Stimulated activated CD4-positive, alpha-beta T cell treated with anti-CD3 and anti-CD28 coated beads, TNF-alpha, amount 100 ng/mL, for 48 hours (primary cell): ENCODE measurements at places on chromosomes 1 and 21.

- DNase-seq, result no peak
Measured at GRCh38 chr1:211606914-211607753, 28.2 kb upstream of the SLC30A1 start.

- DNase-seq, result peak; percentile 41
Measured at GRCh38 chr1:101239095-101240040, 2.5 kb downstream of the S1PR1 start.

- no peak for DNase-seq
Measured at GRCh38 chr1:84164567-84165021, 20.5 kb downstream of the PRKACB start.

- no peak for DNase-seq
Measured at GRCh38 chr1:39332291-39332690, 127.8 kb downstream of the MACF1 start.

DNA sequence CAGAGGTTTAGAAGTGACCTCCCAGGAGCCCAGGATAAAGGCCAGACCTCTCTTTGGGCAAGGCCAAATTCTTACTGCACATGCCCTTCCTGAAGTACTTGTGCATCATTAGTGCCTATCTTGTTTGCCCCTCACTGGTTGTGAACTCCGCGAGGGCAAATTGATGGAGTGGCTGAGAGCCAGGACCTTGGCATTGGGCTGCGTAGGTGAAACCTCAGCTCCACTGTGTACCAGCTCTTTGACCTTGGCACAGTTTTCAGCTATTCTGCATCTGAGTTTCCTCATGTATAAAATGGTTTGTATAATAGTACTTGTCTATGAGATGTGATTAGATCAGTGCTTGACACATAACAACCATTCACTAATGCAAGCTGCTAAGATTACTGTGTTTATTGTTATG, 11.5 kb downstream of the OTUD3 start:
- DNase-seq, result no peak

DNA sequence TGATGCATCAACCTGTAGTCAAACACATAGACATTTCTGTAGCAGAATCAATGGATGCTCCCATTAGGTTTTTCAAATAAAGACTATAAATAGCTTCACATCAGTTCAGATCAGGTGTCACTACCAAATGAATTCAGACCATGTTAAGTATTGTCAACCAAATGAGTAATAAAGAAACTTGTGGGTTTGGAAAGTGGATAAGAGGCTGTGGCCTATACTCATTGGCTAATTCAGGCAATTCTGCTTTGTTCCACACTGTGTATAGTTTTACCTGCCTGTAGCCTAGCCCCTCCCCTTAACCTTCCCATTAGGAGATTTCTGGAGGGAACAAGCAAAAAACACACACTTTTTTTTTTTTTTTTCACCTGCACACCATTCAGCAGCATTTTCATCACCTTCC, 321.2 kb downstream of the HLX start:
- DNase-seq, result no peak

- no peak for DNase-seq
Measured at GRCh38 chr1:115939455-115939854, 36.9 kb upstream of the SLC22A15 start.

DNA sequence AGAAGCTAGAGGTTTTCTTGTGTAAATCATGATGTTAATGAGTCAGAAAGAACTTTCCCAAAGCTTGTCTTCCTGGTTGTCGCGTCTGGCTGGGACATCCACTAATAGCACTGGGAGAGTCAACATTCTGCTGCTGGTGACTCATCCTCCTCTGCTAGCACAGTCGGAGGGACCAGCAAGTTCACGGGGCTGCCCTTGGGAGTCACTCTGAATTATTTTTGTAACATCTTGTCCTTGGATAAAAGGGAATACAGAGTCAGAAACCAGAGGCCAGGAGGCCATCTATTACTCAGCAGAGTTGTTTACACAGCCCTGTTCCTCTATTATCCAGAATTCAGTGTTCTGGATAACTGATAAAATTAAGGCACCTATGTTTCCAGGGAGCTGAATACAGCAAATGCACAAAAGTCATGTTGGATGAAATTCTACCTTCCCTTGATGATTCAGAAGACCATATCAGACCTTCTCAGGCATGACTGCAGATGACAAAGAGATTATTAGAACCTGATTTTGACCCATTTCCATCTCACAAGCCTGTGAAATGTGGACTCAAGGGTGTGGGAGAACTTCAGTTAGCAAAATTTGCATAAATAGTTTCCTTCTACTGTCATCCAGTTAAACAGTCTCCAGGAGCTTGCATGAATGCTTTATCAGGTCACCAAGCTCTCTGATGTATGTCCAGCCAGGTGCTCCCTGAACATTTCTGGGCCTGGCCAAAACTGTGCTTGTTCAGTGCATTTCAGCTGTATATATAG, 68.1 kb downstream of the JAK1 start:
- DNase-seq, result no peak

GRCh38 chr1:198015309-198015708, 98.1 kb downstream of the LHX9 start:
- no peak for DNase-seq

- DNase-seq, result no peak
Measured at GRCh38 chr21:32044205-32045180, 171.7 kb downstream of the HUNK start.

- no peak for DNase-seq
Measured at GRCh38 chr1:201788296-201788695, 40.7 kb upstream of the IPO9 start.

DNA sequence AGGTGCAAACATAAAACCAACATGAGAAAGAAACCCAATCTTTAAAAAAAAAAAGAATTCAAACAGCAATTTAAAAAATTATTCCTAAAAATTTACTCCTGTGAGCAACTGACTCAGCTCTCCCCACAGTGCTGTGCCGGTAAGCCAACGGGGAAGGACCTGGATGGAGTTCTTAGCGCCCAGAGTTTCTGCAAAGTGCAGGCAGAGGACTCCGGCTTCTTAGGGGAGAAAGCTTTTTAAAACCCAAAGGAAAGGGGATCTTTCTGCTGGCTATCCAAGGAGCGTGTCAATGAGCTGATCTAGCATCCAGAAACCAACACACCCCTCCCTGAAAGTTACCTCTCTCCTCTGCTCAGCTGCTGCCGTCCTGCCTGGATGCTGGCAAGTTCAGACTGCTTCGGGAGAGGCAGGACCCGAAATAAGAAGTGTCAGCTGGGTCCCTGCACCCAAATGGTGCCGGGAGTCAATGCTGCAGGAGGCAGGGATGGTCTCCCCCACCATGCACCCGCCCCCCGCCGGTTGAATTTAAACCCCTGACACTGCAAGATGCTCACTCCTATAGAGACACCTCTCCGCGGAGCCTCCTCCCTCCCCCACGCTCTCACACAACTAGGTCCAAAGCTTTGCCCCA, 32.2 kb upstream of the H6PD start:
- no peak for DNase-seq

DNA sequence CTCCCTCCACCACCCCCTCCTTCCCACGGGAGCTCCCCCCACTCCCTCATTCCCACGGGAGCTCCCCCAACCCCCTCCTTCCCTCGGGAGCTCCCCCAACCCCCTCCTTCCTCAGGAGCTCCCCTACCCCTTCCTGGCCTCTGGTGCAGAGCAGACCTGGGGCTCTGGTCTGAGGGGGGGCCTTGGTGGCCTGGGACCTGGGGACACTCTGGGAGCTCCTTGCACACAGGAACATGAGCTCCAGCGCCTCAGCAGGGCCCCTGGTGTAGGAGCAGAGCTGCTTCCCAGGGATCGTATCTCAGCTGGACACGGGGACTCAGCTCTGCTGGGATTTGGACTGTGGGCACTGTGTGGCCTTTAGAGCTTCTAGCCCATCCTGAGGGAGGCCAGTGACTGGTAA, 19.7 kb upstream of the PRSS38 start:
- DNase-seq, result no peak
